ENCODE measurements at places on chromosomes 3 and 15. TPM values are rescaled to one million over a fixed set of nuclear protein-coding genes. Genes with fewer than 3 reads are reported as not detected.

Gene C3orf49
- not detected for total RNA-seq

Gene KLF15
- 4.6 TPM for total RNA-seq

Gene MAP1A
- total RNA-seq = 30.6 TPM

Gene NANOGP8
- not detected for total RNA-seq

Gene C15orf39
- total RNA-seq = 10.1 TPM

Gene CLRN1
- not detected for total RNA-seq

Gene GOLGA8J
- not detected for total RNA-seq

Gene RTP1
- total RNA-seq = not detected
